ENCODE measurements at places on chromosomes 12 and 14.

GRCh38 chr14:87813211-87813610, 179.8 kb downstream of the GALC start:
- no peaks in the 10 kb centered on the region for H3K4me1 ChIP-seq
- H3K36me3 ChIP-seq = no peaks in the 10 kb centered on the region
- H3K27ac ChIP-seq = no peak overlapping the region
- H3K27me3 ChIP-seq = no peaks in the 10 kb centered on the region

DNA sequence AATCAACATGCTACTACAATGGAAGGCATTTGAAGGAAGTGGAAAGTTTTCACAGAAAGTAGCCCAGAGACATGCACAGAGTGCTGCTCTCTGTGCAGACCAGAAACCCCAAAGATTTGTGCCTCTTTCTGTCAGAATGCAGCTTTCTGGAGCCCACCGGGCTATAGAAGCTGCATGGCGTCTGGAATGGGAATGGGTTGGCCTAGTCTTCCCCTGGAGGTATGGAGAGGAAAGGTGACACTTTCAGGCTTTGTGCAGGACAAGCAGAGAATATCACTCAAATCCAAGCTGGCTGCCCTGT, 21.3 kb upstream of the ZFP36L1 start:
- H3K4me1 ChIP-seq = peaks cover 30% of the 10 kb centered on the region
- no peak overlapping the region for H3K4me3 ChIP-seq
- H3K27me3 ChIP-seq = no peaks in the 10 kb centered on the region
- H3K36me3 ChIP-seq = no peaks in the 10 kb centered on the region
- DNase-seq = no peak

GRCh38 chr14:20802341-20803084, at the start of gene RNASE1:
RNASE1 (minus strand) TSS chr14:20802844; CDS start chr14:20802068, 776 bp downstream.
- no peak for DNase-seq
- H3K4me1 ChIP-seq = no peaks in the 10 kb centered on the region
- no peaks in the 10 kb centered on the region for H3K36me3 ChIP-seq
- peaks cover 10% of the 10 kb centered on the region for H3K27me3 ChIP-seq
- no peak within 1 kb of the TSS for H3K27ac ChIP-seq

DNA sequence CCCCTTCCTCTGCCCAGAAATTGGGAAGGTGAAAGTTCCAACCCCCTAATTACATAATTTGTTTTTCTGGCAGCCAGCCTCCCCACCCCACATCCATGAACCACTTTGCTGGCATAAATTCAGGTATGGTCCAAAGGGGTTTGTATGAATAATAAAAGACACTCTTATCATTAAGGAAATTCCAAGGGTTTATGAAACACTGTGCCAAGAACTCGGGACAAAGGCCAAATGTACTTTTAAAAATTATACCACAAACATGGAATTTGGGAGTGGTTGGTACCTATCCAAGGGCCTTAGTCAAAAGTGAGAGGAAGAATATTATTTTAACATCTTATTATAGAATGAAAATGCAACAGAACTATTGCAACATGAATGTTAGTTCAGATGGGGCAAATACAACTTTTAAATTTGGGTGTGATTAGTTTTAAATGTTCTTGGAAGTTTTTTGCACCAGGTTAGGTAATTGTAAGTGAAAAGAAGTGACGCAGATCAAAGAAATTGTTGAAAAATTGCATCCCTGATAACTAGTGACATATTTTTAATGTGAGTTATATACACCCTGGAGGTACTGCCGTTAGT, 217.8 kb downstream of the TMEM117 start:
- no peak for DNase-seq
- H3K27ac ChIP-seq = no peak overlapping the region
- H3K4me3 ChIP-seq = no peak overlapping the region
- H3K4me1 ChIP-seq = no peaks in the 10 kb centered on the region

GRCh38 chr14:103000291-103000921, 56.9 kb downstream of the CDC42BPB start:
- H3K4me1 ChIP-seq = no peaks in the 10 kb centered on the region
- no peak overlapping the region for H3K27ac ChIP-seq
- peaks cover 15% of the 10 kb centered on the region for H3K36me3 ChIP-seq
- H3K27me3 ChIP-seq = no peaks in the 10 kb centered on the region
- no peak for DNase-seq

GRCh38 chr14:76826122-76826521, at the start of gene LRRC74A:
LRRC74A (plus strand) TSS chr14:76826408; CDS start chr14:76826698, 290 bp downstream.
- peaks cover 25% of the 10 kb centered on the region for H3K4me1 ChIP-seq
- no peaks in the 10 kb centered on the region for H3K27me3 ChIP-seq
- peak; percentile 17 for DNase-seq
- H3K4me3 ChIP-seq = no peak within 1 kb of the TSS
- no peaks in the 10 kb centered on the region for H3K36me3 ChIP-seq

DNA sequence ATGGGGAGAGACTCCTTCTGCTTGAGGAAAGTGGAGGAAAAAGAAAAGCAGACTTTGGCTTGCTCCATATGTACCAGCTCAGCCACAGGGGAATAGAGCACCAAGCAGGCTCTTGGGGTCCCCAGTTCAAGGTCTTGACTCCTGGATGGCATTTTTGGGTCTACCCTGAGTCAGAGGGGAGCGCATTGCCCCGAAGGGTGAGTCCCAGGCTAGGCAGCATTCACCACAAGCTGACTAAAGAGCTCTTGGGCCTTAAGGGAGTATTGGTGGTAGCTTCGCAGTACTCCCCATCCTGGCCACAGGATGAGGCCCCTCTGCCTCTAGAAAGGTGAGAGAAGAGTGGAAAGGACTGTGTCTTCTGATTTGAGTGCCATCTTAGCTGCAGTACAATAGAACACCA, 19.8 kb upstream of the UNC79 start:
- no peak overlapping the region for H3K4me3 ChIP-seq
- DNase-seq = no peak
- H3K27ac ChIP-seq = no peak overlapping the region
- no peaks in the 10 kb centered on the region for H3K27me3 ChIP-seq
- H3K36me3 ChIP-seq = no peaks in the 10 kb centered on the region
- H3K4me1 ChIP-seq = no peaks in the 10 kb centered on the region

DNA sequence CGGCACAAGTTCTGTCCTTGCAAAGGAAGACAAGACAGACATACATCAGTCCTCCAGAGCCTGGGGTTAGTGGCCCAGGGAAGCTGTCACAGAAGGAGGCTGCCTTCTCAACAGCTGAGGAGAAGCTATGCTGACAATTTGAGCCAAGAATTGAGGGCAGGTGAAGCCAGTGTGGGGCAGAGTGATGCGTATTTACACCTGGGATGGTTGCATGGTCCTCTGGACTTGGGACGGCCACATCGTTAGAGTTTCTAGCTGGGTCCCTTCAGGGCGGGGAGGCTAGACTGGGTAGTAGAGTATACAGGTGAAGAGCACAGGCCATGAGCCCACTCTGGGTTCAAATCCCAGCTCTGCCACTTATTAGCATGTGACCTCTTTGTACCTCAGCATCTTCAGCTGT, 16.5 kb downstream of the KRT85 start:
- no peaks in the 10 kb centered on the region for H3K36me3 ChIP-seq
- peaks cover 55% of the 10 kb centered on the region for H3K4me1 ChIP-seq
- no peaks in the 10 kb centered on the region for H3K27me3 ChIP-seq
- no peak for DNase-seq
- no peak overlapping the region for H3K4me3 ChIP-seq

DNA sequence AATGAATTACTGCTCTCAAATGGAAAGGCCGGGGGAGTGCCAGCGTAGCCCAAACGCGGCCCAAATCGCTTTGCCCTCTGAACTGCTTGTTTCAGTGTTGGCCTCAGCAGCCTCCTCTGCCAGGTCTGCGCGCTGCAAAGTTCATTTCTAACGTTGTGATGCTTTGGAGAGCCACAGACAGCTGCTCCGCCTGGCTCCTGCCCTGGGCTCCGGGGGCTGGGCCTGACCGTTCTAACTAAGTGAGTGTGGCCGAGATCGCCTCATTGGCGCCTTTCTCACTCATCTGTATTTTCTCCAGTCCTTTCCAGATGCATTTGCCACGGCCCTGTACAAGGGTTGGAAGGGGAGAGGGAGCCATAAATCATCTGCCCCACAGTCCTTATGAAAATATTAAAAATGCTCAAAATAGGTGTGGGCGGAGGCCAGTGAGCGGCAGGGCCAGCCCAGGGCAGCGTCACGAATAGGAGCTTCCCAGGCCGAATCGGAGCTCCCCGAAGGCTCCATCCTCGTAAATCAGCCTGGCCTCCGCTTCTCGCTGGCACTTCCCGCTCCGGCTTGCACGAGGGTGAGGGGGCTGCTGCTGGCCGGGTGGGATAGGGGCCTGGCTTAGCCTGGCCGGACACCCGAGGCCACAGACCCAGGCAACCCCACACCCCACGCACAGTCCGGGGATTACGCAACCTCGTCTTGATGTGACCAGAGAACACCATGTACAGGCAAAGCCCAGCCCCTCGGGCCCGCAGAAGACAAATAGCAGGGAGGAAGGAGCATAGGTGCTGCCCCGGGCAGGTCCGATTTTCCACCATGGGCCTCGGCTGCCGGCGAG, 196.6 kb upstream of the DIO3 start:
- H3K36me3 ChIP-seq = no peaks in the 10 kb centered on the region
- no peaks in the 10 kb centered on the region for H3K27me3 ChIP-seq
- H3K4me3 ChIP-seq = peak overlapping the region; percentile 14
- no peak overlapping the region for H3K27ac ChIP-seq
- peak; percentile 71 for DNase-seq
- peaks cover 38% of the 10 kb centered on the region for H3K4me1 ChIP-seq

DNA sequence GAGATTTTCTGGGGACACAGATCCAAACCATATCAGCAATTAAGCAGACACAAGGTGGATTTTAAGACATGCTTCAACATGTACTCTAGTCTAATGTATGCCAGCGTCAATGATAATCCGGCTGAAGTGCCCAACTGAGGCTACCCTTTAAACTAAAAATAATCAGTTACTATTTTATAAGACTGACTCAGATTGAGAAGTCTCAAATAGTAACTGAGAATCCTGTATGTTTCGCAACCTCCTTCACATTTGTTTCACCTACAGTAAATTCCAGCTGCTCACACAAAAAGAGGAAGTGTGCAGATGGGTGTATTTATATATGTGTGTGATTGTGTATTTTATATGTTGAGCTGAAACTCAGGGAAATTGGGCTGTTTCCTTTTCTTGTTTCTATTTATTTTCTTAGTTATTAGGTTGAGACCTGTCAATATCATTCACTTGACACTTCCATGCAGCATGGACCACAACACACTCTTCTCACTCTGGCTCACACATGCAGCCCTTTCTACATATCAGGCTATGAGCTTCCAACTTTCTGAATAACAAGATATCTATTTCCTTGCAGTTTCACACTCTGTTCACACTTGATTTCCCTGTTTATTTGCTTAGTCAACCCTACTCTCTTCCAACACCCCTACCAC, 1224.9 kb upstream of the TMEM132C start:
- H3K27me3 ChIP-seq = no peaks in the 10 kb centered on the region
- no peaks in the 10 kb centered on the region for H3K36me3 ChIP-seq
- no peak overlapping the region for H3K4me3 ChIP-seq

DNA sequence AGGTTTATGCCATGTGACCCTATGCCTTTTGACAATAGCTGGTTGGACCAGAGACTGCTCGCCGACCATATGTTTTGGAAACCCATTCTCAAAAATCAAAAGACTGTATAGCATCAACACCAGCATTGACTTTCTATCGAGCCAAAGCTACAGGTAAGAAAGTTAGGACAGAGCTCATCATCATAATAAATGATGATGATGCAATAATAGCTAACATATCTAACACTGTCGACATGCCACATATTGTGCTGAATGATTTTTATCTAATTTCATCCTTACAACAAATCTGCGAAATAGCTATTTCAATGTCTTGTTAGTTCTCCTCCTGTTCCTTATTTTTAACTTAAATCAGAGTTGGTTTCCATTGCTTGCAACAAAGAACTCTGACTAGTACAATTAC, 102.9 kb downstream of the EGLN3 start:
- no peaks in the 10 kb centered on the region for H3K36me3 ChIP-seq
- no peak overlapping the region for H3K4me3 ChIP-seq
- no peak overlapping the region for H3K27ac ChIP-seq
- H3K4me1 ChIP-seq = peaks cover 15% of the 10 kb centered on the region

DNA sequence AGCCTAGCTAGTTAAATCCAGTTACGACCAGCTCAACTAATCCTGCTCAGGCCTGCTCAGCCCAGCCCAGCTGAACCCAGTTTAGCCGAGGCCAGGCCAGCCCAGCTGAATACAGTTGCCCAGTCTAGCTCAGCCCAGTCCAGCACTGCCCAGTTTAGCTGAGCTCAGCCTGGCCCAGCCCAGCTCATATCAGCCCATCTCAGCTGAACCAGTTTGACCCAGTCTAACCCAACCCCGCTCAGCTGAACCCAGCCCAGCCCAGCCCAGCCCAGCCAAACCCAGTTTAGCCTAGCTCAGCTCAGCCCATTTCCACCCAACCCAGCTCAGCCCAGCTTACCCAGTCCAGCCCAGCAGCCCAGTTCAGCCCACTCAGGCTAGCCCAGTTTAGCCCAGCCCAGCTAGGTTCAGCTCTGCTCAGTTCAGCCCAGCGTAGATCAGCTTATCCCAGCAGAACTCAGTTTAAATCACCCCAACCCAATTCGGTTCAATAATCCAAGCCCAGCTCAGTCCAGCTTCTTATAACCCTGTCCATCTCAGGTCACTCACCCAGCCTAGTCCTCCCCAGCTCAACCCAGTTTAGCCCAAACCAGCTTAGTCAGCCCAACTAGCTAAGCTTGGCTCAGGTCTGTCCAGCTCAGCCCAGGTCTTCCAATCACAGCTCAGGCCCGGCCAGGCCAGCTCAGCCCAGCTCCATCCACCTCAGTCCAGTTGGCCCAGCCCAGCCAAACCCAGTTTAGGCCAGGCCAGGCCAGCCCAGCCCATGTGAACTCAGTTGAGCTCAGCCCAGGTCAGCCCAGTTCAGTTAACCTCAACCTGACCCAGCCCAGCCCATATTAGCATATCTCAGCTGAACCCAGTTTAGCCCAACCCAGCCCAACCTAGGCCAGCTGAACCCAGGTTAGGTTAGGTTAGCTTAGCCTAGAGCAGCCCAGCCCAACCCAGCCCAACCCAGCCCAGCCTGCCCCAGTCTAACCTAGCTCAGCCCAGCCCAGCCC, 76.7 kb downstream of the TMEM121 start:
- DNase-seq = no peak
- no peak overlapping the region for H3K4me3 ChIP-seq
- H3K4me1 ChIP-seq = no peaks in the 10 kb centered on the region
- H3K27ac ChIP-seq = no peak overlapping the region
- H3K36me3 ChIP-seq = no peaks in the 10 kb centered on the region
- H3K27me3 ChIP-seq = peaks cover 10% of the 10 kb centered on the region

GRCh38 chr12:96502477-96502876, 13.1 kb downstream of the CFAP54 start:
- no peak for DNase-seq
- H3K36me3 ChIP-seq = no peaks in the 10 kb centered on the region
- H3K4me1 ChIP-seq = peaks cover 10% of the 10 kb centered on the region
- no peaks in the 10 kb centered on the region for H3K27me3 ChIP-seq
- no peak overlapping the region for H3K27ac ChIP-seq
- no peak overlapping the region for H3K4me3 ChIP-seq

GRCh38 chr12:1041478-1041877, 50.5 kb downstream of the ERC1 start:
- H3K27me3 ChIP-seq = no peaks in the 10 kb centered on the region
- H3K27ac ChIP-seq = no peak overlapping the region
- no peaks in the 10 kb centered on the region for H3K4me1 ChIP-seq
- H3K36me3 ChIP-seq = no peaks in the 10 kb centered on the region
- H3K4me3 ChIP-seq = no peak overlapping the region
- DNase-seq = no peak
